ENCODE measurements at places on chromosomes 13 and 19. TPM values are rescaled to one million over a fixed set of nuclear protein-coding genes. Genes with fewer than 3 reads are reported as not detected.

- DNase-seq, result no peak
Measured at GRCh38 chr13:48255090-48255489, 22.1 kb downstream of the ITM2B start.

DNA sequence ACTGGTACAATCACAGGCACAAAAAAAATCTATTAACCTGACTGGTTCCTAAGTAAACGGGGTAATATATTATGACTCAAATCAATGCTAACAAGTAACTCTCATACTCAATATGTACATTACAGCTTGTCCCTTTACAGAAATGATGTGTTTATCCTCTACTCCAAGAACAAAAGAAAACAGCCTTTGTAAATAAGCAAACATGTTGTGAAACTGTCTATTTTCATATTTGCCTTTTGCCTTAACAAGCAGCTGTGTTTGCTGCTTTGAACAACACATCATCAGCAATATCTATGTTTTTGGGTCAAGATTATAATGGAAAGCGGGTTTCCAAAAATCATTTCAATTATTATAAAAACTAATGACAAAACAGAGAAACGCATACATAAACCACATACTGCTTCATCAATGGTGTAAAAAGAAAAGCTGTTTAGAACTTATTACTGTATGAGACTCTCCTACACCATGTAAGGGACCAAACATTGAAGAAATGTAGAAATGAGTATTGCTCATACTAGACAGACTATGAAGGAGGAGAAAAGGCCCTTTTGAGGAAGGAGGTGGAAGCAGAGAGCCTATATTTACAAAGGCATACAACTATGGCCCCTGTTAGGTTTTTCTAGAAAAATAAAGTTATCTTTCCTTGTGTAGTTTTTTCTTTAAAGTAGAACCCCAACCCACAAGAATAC, 14.8 kb downstream of the TBC1D4 start:
- no peak for DNase-seq

DNA sequence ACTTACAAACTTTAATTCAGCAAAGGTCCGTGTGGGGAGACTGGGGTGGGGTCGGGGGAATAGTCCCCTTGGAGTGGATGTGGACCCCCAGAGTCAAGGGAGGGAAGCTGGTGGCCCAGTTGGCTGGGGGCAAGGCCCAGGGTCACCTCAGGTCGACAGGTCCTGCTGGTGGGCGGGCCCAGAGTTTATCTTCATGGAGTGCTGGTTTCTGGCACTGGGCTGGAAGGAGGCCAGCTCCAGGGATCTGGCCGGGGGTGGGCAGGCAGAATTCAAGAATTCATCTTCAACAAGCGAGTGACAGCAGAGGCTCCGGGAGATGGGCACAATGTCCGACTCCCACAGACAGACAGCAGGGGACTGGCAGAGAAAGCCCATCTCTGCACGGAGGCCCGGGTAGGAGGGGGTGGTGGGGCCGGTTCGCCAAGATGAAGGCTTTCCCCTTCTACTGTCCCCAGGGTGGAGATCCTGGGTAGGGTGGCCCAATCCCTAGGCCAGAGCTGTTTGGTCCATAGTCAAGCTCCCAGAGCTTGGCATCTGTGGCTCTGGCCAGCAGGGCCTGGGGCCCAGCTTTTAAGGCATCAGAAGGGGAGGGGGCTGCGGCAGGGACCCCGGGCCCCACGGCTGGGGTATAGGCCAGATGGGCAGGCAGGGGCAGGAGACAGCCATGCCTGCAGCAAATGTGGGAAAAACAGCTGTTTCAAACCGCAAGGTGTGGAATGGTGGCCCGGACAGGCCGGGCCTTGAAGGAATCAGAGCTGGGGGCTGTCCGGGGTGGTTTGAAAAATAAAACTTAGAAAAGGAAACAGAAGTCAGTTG, 622 bp upstream of the FDX2 start:
- no peak for DNase-seq

DNA sequence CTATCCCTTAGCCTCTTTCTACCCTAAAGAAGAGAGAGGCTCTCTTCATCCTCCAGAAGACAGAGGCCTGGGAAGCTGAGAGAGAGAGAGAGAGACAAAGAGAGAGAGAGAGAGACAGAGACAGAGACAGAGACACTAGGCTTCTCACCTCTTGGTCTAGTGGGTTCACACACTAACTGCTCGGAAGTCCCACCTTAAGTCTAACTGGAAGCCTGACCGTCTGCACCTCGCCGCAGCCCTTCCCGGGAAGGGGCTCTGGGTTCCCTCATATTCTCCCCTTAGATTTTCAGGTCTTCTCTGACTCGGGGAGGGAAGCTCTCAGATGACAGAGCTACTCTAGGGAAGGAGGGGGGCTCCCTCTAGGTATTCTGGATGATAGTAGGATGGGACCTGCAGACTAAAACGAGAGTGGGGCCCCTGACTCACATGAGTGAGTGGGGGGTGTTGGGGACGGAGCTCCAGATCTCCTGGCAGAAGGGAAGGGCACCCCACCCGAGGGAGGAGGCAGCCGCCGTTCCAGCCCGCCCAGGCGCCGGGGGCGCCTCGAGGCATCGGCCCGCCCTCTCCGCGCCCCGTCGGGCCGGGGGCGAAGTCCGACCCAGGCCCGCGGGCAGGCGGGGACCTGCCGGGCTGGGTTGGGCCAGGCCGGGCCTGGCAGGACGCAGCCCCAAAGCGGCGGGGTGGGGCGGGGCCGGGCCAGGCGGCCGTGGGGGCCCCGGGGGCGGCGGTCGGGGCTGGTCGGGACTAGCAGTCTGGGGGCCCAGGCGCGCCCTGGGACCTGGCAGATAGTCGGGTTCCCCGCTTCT, 2.0 kb upstream of the JUNB start:
- no peak for DNase-seq

DNA sequence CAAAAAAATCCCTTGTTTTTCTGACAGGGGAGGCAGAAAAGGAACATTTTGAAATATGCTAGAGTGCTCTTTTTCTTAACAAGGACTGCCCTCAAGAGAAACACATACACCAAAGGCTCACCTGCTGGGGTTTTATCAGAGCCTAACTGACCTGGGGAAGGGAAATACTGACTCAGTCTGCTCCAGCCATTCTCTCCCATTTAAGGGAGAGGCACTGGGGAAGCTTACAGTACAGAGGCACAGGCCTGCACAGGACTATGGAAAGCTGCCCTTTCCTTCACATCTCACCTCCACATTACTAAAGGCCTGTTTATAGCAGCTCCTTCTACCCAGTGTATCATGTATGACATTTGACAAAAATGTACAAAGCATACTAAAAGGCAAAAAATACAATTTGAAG, 30.3 kb downstream of the TNFRSF19 start:
- DNase-seq, result no peak

The PABPC3 gene
- 0.51 TPM for total RNA-seq

Data from lung (tissue), 17 donors.